GDM1 (cell line): ENCODE measurements at places on chromosomes 13 and 19.

DNA sequence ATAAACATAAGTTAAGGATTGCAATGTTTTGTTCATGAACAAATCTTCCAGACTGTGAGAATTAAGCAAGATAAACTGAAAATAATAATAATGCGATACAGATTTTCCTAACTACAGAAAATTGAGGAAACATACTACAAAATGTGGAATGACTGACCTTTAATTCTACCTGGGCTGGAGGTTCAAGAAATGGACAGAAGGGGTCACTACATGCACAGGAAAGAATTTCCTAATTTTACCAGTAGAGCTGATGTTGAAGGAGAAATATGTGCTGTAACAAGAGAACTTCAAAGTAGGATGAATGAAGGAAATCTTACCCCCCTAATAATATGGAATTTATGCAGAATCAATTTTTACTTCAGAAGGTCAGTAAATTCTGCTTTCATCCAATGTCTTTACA is 62.3 kb downstream of the ZNF627 start:
- no peak for DNase-seq

GRCh38 chr19:39270036-39270871 is 2.1 kb downstream of the IFNL2 start:
- no peak for DNase-seq

DNA sequence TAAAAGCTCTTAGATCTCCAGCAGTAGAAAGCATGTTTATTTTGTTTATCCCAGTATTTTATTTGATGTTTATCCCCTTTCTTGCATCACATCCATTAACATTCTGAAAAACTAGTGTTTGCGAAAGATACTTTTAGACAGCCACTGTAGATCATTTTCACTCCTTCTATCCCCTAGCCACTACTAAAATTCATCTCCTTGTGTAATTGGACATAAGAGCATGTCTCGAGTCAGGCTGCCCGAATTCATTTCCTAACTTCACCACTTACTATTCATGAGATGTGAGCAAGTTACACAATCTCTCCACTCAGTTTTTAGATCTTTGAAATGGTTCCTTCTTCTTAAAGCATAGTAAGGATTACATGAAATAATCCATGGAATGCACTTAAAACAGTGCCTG is 514.0 kb downstream of the KLF5 start:
- DNase-seq: no peak

DNA sequence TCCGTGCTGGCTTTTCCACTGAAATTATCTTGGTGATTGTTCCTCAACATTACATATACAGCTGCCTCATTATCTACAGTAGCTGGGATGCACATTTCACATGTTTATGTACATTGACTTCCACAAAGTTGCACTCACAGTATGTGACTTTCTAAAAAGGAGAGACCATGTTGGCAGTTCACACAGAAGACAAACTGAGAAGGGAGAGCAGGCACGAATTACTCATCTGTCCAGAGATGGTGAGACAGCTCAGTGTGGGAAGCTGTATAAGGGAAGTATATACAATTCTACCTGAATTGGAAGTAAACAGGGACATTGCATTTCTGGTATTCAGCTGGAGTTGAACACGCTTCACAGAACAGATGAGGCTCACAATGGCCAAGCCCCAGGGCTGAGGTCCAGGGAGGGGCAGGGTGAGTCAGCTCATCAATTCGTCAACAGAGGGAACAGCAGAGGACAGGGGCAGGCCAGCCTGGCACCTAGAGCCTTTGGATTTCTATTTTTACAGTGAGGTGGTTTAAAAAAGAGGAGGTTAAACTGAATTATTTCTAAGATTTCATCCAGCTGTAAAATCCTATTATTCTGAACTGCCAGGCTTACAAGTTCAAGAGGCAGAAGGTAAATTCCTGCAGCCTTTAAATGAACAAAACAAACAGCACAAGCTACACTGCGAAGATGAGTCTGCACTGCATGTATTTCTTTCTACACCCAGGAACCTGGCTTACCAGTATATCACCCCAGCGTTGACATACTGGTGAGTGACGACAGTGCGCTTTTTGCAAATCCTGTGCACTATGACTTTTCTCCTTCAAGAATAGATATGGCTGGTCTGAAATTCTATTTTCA is 9.8 kb downstream of the PARP4 start:
- DNase-seq: no peak

DNA sequence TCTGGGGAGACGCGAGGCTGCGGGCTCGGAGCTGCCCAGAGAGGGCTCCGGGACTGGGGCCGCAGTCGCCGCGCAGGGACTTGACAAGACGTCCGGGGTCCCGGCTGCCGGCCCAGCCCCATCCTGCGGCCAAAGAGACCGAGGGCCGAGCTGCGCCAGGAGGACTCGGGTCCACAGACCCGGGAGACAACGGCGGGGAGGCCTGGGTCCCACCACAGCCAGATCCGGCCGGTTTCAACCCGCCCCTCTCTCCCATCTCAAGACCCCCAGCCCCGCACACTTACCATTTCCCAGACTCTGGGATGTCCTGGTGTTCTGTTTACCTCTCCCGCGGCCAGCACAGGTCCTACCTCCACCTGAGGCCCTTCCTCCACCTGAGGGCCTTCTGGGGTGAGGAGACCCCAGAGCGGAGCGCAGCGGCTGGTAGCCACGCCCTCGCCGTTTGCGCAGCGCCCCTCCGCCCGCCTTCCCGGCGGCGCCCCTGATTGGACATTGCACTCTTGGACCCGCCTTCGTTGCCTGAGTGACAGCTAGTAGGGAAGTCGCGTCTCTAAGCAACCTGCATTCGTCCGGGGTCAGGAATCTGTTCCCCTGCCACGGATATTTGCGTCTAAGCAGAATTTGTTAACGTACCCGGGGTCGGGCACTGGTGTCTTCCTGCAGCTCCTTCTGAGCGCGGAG is at the start of gene ZNF709:
Gene ZNF709, minus strand, starts transcription at position 446 of the 681 bp plus-strand sequence. Its CDS starts 159 bp downstream, at position 287.
- DNase-seq: peak; percentile 87

- no peak for DNase-seq
These were observed 101.3 kb upstream of the SLC15A1 start for GRCh38 chr13:98853771-98854221.

GRCh38 chr19:36652958-36653357 is 13.7 kb downstream of the ZNF461 start:
- no peak for DNase-seq

DNA sequence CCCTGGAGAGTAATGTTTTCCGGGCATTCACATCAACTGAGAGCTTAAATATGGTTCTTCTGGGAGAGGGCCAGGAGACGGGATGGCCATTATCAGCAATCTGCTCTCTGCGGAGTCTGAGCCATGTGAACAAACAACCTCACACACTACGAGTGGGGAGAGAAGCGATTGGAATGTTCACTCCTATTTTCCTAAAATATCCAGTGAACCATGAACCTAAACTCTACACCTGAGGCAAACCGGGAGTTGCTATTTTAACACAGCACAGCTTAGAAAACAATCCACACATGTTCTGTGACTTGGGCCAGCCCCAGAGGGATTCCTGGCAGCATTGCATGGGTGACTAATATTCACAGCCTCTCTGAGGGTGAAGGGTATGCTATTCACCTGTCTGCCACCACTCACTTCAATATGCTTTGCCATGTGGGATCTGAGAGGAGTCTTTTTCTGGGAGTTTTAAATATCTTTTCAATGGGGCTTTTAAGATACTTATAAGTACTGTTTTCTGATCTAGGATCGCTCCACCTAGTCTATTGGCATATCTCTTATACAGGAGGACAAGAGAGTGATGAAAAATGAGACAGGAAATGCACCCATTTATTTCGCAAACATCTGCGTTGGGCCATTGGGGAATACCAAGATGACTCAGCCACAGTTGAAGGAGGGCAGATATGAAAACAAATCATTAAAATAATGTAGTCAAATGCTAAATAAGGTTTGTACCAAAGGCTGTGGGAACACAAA is 72.6 kb upstream of the SERP2 start:
- no peak for DNase-seq

GRCh38 chr13:114313061-114313860 is 1.0 kb upstream of the CHAMP1 start:
- DNase-seq: no peak

DNA sequence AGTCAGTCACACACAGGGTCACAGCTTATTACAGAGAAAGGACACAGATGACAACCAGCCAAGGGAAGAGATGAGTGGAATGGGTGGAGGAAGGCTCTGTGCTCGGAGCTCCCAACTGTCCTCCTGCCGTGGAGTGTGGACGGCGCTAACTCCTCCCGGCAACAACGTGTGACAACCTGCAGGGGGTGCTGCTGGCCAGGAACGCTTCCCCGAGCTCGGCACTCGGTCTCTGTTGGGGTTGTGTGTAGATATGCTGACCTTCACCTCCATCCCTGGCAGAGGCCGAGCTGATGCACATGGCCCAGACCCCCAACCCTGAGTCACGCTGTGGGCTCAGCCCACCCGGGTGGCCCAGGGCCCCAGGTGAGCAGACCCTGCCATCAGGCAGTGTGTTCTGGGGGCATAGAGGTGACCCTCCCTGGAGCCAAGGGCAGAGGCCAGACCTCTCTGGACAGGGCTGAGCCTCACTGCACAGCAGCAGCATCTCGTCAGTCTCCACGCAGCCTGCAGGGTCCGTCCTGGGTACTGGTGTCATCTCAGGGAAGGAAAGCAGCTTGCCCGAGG is 14.1 kb downstream of the ZNF444 start:
- DNase-seq: no peak

- DNase-seq: no peak
These were observed 1.0 kb downstream of the HIF3A start for GRCh38 chr19:46297700-46298478.
